ENCODE measurements at places on chromosomes 16 and 17.

- DNase-seq, result no peak
Measured at GRCh38 chr16:67413978-67414911, 2.0 kb downstream of the ZDHHC1 start.

DNA sequence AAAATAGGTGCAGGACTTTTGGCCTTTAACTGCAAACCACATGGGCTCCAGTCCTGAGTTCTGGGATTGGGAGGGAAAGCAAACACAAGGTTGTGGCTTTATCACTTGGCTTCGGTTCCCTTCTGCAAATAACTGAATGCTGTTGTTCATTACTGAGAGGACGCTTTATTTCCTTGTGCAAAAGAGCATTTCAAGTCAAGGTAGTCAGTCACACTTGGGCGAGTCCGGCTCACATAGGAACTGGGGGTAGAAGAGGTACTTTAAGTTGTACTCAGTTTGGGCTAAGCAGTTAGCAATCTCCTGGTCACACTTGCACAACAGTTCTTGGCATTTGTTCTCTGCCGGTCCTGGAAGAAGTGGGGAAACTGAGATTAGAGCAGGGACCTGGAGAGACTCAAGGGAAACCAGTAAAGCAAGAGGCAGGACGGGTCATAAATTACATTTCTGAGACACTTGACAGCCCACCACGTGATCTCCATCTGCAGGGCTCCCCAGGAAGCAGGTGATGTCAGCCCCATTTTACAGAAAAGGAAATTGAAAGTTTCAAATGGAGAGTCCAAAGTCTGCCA, 21.6 kb downstream of the PLA2G10 start:
- no peak for DNase-seq

DNA sequence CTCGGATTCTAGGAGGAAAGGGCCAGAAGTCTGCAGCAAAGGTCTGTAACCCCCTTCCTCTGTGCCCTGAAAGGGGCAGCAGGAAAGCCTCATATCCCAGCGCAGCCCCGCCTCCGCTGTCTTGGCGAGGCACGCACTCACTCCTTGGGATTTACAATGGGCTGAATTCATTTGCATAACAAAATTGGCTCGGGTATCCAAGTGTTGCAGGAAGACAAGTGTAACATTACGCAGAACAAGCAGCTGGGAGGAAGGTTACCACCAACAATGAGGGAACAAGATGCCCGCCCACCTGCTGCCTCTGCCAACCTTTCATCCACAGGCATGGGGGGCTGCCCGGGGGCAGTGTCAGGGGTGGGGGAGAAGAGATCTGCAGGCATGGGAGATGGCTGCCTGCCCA, 130.4 kb downstream of the MRM1 start:
- DNase-seq, result no peak

DNA sequence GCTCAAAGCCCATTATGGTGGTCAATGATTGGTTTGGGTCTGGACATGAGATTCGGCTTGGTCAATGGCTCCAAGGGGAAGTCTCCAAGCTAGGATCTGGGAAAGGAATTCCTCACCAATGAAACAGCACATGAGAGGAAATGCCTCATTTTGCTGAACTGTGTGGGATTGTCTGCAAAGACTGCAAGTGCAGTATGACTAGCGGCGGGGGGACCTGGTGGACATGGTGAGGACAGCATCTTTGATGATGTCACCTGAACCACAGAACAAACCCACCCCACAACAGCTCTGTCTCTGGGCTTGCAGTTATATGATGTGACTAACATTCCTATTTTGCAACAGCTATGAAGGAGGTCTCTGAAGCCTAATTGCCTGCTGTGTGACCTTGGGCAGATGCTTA, 50.6 kb upstream of the NKD1 start:
- no peak for DNase-seq

GRCh38 chr17:40417258-40417608, 463 bp downstream of the TOP2A start:
- no peak for DNase-seq

GRCh38 chr16:89826531-89827382, 1.5 kb upstream of the SPIRE2 start:
- no peak for DNase-seq

DNA sequence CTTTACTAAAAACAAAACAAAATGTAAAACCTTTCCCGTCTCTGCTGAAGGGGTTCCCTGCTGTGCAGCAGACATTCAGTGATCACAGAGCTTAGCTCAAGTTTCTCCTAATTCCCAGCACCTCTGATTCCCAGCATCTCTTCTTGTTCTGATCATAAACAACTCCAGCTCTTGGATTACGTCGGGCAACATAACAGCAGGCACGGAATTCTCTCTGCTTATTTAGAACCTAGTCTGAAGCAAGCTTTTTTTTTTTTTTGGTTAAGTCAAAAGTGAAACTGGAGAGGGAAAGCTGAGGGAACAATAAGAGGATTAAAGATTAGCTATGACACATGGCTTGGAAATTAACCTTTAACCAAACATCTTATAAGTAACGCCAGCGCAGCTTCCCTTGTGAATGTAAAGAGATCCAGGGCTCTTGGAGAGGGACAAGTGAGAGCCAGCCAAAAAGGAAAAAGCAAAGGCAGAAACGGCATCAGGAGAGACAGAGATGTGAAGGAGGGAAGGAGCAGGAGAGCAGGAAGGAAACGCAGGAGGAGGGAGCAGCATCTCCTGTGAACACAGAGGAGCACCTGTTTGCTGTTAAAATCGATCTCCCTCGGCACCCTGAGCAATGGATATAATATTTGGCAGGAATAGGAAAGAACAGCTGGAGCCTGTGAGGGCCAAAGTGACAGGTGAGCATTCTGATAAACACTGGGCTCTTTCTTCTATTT, at the start of gene BCO1:
Gene BCO1, plus strand, starts transcription at position 394 of the 716 bp plus-strand sequence. Its CDS starts 220 bp downstream, at position 614.
- DNase-seq, result no peak

DNA sequence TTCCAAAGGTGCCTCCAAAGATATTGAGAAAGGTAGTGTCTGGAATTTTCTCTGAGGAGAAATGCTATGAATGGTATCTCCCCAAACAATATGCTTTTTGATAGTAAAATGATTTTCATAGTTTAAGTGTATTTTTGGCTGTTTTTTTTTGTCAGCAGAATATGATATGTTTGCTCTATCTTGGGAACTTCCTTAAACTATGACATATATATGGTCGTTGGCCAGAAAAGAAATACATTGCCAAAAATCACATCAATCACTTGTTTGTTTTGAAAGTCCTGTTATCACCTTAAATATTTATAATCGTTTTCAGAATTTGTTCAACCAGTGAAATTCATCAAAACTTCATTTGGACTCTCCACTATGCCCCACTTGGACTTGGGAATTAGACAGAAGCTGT, 816.9 kb downstream of the CDH11 start:
- DNase-seq, result no peak

DNA sequence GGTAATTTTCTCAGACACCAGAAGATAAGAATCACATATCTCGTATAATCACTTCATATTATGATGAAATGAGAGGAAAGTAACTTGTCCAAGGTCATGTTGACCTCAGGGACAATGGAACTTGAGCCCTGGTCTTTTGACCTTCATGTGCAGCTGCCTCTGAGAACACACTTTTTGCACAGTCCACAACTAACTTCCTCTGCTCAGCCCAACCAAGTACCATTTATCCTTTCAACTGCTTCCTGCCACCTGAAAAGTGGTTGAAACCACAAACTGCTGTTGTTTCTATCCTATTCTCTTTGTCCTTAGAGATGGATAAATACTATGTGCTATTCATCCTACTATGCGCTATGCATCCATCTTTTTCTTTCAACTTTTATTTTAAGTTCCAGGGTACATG, 2.3 kb upstream of the CCL1 start:
- DNase-seq, result no peak

- DNase-seq, result no peak
Measured at GRCh38 chr17:72344613-72345012, 223.8 kb downstream of the SOX9 start.

- no peak for DNase-seq
Measured at GRCh38 chr17:278055-278675, 74.4 kb downstream of the RPH3AL start.

GRCh38 chr16:88744577-88745521, 38.5 kb downstream of the CTU2 start:
- no peak for DNase-seq

DNA sequence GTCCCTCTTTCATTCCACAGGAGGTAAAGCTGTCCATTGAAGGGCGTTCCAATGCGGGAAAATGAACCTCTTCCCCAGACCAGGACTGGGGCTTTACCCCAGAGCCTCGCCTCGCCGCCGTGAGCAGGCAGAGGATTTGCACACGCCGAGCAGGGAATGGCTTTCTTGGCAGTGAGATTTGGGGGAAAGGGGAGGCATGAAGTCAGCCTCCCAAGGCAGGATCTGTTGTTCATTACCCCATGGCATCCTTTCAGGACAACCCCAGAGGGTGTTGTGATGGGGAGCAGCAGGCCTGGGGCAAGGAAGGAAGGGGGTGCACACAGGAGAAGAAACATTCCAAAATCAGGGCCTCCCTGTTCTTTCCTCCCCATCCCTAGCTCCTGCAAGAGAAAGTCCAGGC, 6.0 kb downstream of the ATXN1L start:
- no peak for DNase-seq

- DNase-seq, result no peak
Measured at GRCh38 chr16:86512301-86512859, 2.1 kb downstream of the FOXF1 start.

DNA sequence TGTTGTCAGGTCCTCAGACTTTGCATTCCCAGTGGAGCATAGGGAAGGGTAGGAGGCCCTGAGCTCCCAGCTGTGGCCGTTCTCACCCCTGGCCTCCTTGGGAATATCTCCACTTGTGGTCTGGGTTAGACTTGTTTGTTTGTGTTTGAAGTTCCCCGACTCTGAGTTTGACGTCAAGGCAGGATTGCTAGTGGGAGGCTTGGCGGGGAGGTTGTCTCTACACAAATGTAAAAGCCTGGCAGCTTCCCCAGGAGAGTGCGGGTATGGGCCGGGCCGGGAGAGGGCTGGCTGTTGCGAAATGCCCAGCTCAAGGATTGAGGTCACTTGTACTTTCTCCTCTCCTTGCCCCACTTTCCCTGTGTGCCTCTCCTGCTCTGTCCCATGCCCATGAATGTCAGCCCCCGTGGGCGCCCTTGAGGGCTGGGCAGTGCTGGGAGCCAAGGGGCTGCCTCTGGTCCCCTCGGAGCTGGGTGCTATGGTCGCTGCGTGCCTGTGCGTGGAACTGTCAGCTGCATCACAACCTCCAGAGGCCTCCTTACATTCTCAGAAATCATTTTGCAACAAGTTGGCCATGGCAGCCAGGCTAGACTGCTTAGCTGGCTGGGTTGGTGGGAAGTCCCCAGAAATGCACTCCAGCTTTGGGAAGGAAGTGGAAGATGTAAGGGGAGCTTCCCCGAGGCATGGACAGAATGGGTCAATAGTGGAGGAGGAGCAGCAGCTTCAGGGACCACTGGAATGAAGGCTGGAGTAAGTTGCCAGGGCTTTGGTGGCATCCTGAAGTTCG, 84.3 kb downstream of the KSR1 start:
- no peak for DNase-seq

- no peak for DNase-seq
Measured at GRCh38 chr16:57444711-57445110, 2.5 kb downstream of the CIAPIN1 start.

- no peak for DNase-seq
Measured at GRCh38 chr17:12421646-12422306, 243.9 kb upstream of the MYOCD start.

- DNase-seq, result no peak
Measured at GRCh38 chr17:57338257-57338914, 82.1 kb downstream of the MSI2 start.

- no peak for DNase-seq
Measured at GRCh38 chr17:50219342-50219741, 17.9 kb upstream of the COL1A1 start.

DNA sequence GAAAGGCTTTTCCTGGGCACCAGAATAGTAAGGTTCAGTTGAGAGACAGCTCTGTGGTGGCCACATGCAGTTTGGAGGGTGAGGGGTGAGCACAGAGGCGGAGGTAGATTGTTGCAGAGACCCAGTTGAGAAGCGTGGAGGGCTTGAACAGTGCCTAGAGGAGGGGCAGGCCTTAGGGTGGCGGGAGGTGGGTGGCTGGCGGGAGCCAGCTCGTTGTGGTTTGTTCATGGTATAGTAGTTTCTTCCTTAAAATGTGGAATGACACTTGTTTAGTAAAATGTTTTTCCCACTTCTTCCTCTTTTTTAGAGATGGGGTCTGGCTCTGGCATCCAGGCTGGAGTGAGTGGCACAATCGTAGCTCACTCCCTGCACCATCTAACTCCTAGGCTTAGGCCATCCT, 14.2 kb downstream of the USP10 start:
- no peak for DNase-seq

DNA sequence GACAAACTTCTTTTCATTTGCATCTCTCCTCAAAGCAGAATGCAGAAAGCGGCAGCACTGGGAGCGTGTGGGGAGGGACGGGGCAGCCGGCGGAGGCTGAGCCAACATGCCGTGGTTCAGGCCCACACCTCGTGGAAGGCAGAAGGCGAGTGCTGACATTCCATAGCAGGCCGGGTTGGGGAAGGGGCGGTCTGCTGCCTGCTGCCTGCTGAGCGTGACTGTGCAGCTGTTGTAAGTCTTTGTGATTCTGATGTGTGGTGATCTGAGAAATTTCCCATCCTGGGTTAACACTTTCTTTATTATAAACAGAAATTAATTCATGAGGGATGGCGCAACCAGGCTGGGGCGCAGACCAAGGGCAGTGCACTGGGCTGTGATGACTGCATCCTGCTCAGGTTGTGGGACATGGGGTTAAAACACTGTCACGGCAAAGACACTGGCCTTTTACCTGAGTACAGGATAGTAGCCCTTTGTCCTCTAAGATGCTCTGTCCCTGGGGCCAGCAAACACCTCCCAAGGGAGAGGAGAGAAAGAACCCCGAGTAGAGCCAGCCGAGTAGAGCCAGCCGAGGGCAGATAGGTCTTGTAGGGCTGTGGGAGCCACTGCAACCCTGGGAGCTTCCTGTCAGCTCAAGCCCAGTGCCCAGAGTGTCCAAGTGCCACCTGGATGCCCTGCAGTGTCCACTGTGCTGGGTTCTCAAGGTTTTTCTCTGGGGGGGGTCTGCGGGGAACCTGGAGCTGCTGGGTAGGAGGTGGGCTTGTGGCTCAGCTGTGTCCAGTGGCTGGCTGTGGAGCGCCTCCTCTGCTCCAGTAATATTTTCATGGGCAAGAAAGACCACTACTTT, 8.8 kb upstream of the DNASE1 start:
- no peak for DNase-seq

DNA sequence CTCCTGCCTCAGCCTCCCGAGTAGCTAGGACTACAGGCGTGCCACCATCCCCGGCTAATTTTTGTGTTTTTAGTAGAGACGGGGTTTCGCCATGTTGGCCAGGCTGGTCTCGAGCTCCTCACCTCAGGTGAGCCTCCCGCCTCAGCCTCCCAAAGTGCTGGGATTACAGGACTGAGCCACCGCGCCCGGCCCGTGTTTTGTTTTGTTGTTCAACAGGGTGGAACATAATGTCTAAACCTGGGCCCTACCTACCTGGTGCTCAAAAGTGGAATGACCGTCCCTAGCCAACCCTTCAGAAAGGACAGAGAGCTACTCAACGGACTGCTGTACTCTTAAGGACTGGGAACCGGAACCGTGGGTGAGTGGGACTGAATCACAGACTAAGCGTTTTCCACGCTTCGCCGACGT, 772 bp upstream of the KIF22 start:
- DNase-seq, result no peak
